Stimulated activated naive CD4-positive, alpha-beta T cell (primary cell): ENCODE measurements at places on chromosomes 5 and 9.

GRCh38 chr9:77906991-77907390, 124.6 kb downstream of the GNAQ start:
- no peak for DNase-seq

DNA sequence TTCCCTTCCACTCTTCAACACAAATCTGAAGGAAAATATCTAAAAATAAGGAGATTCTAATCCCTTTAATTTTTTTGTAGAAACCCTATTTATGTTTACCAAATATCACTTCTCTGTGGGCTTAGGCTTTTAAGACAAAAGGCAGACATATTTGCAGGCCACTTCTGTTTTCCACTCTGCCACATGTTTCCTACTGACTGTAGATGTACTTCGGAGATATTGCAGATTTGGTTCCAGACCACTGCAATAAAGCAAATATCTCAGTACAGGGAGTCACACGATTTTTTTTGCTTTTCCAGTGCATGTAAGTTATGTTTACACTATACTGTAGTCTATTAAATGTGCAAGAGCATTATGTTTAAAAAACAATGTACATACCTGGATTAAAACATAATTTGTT, 219.0 kb downstream of the SREK1 start:
- no peak for DNase-seq

GRCh38 chr5:145847499-145848497, 12.7 kb upstream of the PRELID2 start:
- DNase-seq: no peak

GRCh38 chr9:98786750-98787510, 9.4 kb downstream of the ANKS6 start:
- DNase-seq: no peak

DNA sequence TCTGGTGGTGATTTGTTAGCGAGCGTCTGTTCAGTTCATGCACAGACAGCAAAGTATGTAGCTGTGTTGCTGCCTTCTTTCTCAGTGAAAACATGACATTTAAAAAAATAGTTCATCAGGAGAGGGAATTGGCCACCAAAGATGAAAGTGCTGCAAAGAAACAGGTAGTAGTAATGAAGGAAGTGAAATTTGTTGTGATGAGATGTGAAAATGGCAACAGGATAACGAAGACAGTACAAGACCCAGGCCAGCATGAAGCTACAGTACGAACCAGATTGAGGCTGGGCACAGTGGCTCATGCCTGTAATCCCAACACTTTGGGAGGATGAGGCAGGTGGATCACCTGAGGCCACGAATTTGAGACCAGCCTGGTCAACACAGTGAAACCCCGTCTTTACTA, 136.0 kb downstream of the SMARCA2 start:
- DNase-seq: no peak
